ENCODE measurements at places on chromosomes 6 and 20.

- no peak for DNase-seq
Measured at GRCh38 chr6:220721-221475, 71.4 kb upstream of the DUSP22 start.

GRCh38 chr6:41497573-41497972, 48.6 kb upstream of the FOXP4 start:
- DNase-seq, result no peak

- DNase-seq, result no peak
Measured at GRCh38 chr6:15256538-15257271, 10.8 kb downstream of the JARID2 start.

GRCh38 chr20:35146299-35146919, 727 bp downstream of the EDEM2 start:
- DNase-seq, result peak; percentile 27

GRCh38 chr20:24134284-24134683, 145.7 kb upstream of the GGTLC1 start:
- DNase-seq, result no peak

- no peak for DNase-seq
Measured at GRCh38 chr6:155400654-155400965, 55.0 kb downstream of the NOX3 start.

DNA sequence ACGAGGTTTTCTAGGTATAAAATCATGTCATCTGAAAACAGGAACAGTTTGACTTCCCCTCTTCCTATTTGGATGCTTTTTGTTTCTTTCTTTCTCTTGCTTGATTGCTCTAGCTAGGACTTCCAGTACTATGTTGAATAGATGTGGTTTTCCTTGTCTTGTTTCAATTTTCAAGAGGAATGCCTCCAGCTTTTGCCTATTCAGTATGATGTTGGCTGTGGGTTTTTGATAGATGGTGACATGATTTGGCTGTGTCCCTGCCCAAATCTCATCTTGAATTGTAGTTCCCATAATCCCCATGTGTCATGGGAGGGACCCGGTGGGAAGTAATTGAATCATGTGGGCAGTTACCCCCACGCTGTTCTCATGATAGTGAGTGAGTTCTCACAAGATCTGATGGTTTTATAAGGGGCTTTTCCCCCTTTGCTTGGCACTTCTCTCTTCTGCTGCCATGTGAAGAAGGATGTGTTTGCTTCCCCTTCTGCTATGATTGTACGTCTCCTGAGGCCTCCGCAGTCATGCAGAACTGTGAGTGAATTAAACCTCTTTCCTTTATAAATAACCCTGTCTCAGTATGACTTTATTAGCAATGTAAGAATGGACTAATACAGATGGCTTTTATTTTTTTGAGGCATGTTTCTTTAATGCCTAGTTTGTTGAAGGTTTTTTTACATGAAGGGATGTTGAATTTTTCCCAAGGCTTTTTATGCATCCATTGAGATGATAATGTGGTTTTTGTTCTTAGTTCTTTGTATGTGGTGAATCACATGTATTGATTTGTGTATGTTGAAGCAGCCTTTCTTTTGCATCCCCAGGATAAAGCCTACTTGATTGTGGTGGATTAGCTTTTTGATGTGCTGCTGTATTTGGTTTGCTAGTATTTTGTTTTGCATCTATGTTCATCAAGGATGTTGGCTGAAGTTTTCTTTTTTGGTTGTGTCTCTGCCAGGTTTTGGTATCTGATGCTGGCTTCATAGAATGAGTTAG, 239.1 kb downstream of the THBS2 start:
- DNase-seq, result peak; percentile 31

GRCh38 chr6:15953152-15953880, 175.6 kb upstream of the MYLIP start:
- DNase-seq, result no peak

DNA sequence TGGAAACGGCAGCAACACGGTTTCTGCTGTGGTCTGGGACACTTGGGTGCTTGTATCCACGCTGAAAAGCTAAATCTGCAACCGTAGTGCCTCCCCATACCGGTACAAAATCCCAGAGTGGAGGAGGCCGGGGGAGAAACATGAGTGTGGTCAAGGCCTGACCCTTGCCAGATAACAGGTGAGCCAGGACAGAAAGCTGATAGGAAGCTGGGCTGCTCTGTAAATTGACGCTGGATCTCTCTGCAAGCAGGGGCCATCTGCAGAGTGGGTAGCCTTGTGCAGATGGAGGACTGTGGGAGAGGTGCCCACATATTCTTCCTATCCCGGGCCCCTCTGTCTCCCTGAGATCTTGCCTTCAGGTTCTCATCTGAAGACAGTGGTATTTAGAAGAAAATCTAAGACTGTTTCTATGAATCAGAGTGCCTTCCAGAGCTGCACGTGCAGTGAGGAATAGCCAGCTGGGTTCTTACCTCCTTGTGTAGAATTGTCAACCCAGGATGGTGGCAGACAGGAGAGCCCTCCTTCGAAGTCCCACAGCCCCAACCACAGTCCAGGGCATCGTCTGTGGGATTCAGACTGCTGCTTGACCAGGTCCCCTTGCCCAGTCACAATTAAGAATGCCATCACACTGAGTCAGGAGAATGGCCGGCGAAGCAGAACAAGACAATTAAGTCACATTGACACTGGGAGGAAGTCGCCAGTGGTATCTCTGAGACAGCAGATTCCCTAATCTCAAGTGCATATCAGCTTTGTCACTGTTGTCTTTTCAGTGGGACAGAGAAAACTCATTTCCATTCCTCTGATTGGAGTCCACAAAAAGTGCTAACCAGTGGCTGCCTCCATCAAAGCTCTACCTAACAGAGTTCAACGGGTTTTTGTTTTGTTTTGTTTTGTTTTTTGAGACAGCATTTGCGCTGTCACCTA, 100.0 kb upstream of the RIPOR2 start:
- no peak for DNase-seq

GRCh38 chr20:25046736-25047666, 10.9 kb downstream of the ACSS1 start:
- no peak for DNase-seq

Data from NCI-H345 (cell line).